Naive thymus-derived CD4-positive, alpha-beta T cell (primary cell): ENCODE measurements at places on chromosomes 2 and 18.

GRCh38 chr2:207103132-207103531 lies 62.6 kb downstream of the KLF7 start:
- H3K36me3 ChIP-seq, result no peaks in the 10 kb centered on the region
- no peak overlapping the region for H3K27ac ChIP-seq
- DNase-seq, result no peak
- no peak overlapping the region for H3K4me3 ChIP-seq
- H3K27me3 ChIP-seq, result no peaks in the 10 kb centered on the region
- no peaks in the 10 kb centered on the region for H3K4me1 ChIP-seq

- no peak overlapping the region for H3K27ac ChIP-seq
- H3K4me1 ChIP-seq, result no peaks in the 10 kb centered on the region
These were observed 74.0 kb downstream of the AFF3 start for GRCh38 chr2:100068395-100068794.

DNA sequence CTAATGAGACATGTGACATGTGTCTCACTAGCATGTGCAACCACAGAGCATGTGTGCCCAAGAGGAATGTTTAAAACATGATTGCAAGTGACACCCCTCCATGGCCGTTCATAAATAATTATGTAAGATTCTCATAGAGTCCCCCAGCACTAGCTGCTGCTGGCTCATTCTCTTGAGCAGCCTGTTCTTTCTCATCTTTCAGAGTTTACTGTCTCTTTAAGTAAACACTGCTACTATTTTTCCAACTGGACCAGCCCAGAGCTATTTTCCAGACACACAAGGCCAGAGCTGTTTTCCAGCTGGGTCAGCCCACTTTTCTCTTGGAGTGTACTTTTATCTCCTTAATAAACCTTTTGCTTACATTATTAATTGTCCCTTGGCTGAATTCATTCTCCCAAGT lies 326.8 kb upstream of the DLGAP1 start:
- no peak overlapping the region for H3K27ac ChIP-seq
- H3K4me1 ChIP-seq, result no peaks in the 10 kb centered on the region
- no peaks in the 10 kb centered on the region for H3K36me3 ChIP-seq
- H3K4me3 ChIP-seq, result no peak overlapping the region
- H3K27me3 ChIP-seq, result no peaks in the 10 kb centered on the region

DNA sequence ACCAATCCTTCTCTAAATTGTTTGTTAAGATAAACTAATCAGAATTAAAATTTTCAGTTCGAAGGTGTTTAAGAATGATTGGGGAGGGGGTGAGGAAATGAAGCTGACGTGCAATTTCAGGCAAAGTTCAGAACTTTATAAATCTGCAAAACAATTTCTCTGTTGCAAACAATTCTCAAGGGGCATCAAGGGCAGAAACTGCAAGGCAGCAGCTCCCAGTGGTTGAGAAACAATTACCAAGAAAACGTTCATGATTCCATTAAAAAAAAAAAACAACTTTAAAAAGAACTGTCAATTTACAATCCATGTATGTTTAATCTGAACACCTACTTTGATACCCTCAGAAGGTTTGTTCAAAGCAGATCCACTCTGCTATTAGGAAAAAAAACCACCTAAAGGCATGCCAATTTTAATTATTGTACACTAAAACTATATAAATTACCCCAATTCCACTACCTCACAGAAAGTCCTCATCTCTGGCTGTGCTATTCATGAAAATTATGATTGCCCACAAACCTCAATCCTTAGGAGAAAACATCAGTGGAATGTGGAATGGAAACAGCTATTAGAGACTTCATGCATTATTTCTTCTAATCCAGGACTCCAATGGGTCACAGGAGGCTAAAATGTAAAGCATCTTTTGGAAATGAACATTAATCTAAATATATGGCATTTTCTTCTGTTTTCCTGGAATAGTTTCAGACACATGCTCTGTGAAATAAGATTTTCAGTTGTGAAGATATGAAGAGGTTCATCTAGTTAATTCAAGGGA lies 119.9 kb upstream of the ACVR1C start:
- no peaks in the 10 kb centered on the region for H3K36me3 ChIP-seq
- no peaks in the 10 kb centered on the region for H3K27me3 ChIP-seq
- no peak overlapping the region for H3K27ac ChIP-seq
- H3K4me3 ChIP-seq, result no peak overlapping the region
- H3K4me1 ChIP-seq, result no peaks in the 10 kb centered on the region

DNA sequence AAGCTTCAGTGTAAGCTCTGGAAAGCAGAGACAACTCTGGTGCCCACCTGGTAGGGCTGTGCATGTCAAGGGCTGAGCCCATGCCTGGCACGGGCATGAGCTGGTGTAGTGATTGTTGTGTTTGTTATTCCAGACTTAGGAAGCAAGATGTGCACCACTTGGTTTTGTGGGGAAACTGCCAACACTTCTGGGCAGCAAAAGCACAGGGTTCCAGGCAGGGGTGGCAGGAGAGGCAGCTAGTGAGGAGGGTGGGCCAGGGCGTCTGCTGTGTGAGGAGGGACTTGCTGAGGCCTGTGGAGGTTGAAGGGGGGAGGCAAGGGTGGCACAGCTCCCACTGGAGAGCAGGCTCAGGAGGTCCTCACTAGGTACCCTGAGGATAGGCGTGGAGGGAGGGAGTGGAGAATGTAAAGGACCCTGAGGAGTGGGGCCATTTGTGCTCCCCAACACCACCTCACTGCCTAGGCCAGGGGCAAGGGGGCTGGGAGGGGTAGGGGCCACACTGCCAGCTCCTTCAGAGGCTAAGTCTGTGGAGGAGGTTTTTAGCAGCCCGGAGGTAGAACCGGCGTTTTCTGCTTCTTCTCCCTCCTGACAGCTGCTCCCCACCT lies 104.0 kb upstream of the POU3F3 start:
- H3K4me1 ChIP-seq, result no peaks in the 10 kb centered on the region
- H3K4me3 ChIP-seq, result no peak overlapping the region

GRCh38 chr18:52691841-52692240 lies 351.8 kb downstream of the DCC start:
- H3K4me1 ChIP-seq, result no peaks in the 10 kb centered on the region
- no peaks in the 10 kb centered on the region for H3K36me3 ChIP-seq
- H3K27ac ChIP-seq, result no peak overlapping the region
- no peak for DNase-seq
- H3K4me3 ChIP-seq, result no peak overlapping the region

- H3K4me3 ChIP-seq, result peak overlapping the region; percentile 80
- DNase-seq, result no peak
- peaks cover 61% of the 10 kb centered on the region for H3K4me1 ChIP-seq
- no peaks in the 10 kb centered on the region for H3K36me3 ChIP-seq
These were observed 32.1 kb downstream of the ZFP36L2 start for GRCh38 chr2:43194121-43194869.

GRCh38 chr2:156399950-156400705 lies 36.1 kb upstream of the GPD2 start:
- H3K4me1 ChIP-seq, result peaks cover 6% of the 10 kb centered on the region
- H3K4me3 ChIP-seq, result peak overlapping the region; percentile 100
- peaks cover 7% of the 10 kb centered on the region for H3K36me3 ChIP-seq
- DNase-seq, result no peak
- peak overlapping the region; percentile 95 for H3K27ac ChIP-seq

- no peaks in the 10 kb centered on the region for H3K36me3 ChIP-seq
- no peak overlapping the region for H3K27ac ChIP-seq
- no peak overlapping the region for H3K4me3 ChIP-seq
- no peaks in the 10 kb centered on the region for H3K27me3 ChIP-seq
These were observed 75.9 kb downstream of the PMS1 start for GRCh38 chr2:189860161-189860560.

- DNase-seq, result no peak
- H3K27ac ChIP-seq, result peak overlapping the region; percentile 72
- H3K36me3 ChIP-seq, result peaks cover 3% of the 10 kb centered on the region
- H3K4me3 ChIP-seq, result peak overlapping the region; percentile 84
- H3K4me1 ChIP-seq, result peaks cover 7% of the 10 kb centered on the region
These were observed 653 bp upstream of the ABI2 start for GRCh38 chr2:203327582-203327900.

GRCh38 chr2:174218773-174219172 lies 29.6 kb downstream of the OLA1 start:
- H3K27ac ChIP-seq, result no peak overlapping the region
- DNase-seq, result no peak
- H3K36me3 ChIP-seq, result peaks cover 4% of the 10 kb centered on the region

GRCh38 chr2:144326825-144327224 lies 193.1 kb downstream of the ZEB2 start:
- H3K4me3 ChIP-seq, result no peak overlapping the region
- H3K4me1 ChIP-seq, result peaks cover 52% of the 10 kb centered on the region
- H3K27ac ChIP-seq, result no peak overlapping the region
- DNase-seq, result no peak
- peaks cover 3% of the 10 kb centered on the region for H3K36me3 ChIP-seq

DNA sequence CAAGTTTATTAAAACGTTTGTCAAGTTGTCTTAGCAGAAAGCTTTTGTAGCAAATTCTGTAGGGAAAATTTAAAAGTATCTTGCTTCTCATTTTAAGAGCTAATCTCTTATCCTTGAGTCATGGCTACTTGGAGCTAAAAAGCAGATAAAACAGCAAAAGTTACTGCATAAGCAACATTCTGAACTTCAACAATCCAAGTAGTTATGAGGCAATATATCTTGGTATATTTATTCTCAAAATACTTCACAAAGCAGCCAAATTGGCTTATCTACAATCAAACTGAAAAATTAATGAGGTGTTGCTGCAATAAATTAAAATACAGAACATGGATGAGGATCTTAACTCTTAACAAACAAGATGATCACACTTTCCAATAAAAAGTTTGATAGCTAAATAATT lies 306.5 kb downstream of the PIEZO2 start:
- no peaks in the 10 kb centered on the region for H3K27me3 ChIP-seq
- no peak for DNase-seq
- H3K4me3 ChIP-seq, result no peak overlapping the region
- H3K27ac ChIP-seq, result no peak overlapping the region
- no peaks in the 10 kb centered on the region for H3K4me1 ChIP-seq

DNA sequence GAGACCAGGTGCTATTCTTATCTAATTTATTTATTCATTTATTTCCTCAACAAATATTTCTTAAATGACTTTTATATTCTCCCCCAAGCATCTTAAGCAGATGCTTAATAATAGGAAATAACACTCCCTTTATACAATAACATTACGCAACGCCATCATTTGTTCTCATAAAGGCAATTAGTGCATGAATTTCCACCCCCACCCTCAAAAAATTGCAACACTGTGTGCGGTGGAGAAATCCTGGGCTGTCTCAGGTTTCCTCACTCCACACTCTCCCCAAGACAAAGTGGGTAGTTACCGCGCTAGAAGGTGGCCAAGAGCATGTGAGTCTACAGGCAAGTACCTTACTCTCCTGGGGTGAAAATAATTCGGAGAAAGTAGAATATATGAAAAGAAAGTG lies 37.0 kb upstream of the CTDP1 start:
- H3K36me3 ChIP-seq, result no peaks in the 10 kb centered on the region
- no peak for DNase-seq
- H3K27me3 ChIP-seq, result no peaks in the 10 kb centered on the region

DNA sequence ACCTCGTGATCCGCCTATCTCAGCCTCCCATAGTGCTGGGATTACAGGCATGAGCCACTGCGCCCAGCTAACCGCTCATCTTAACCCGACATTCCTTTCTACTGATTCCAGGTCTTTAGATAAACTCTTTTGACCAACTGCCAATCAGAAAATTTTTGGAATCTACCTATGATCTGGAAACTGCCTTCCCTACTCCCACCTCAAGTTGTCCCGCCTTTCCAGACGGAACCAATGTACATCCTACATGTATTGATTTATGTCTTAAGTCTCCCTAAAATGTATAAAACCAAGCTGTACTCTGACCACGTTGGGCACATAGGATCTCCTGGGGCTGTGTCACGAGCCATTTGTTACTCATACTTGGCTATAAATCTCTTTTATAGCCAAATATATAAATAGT lies 3.2 kb upstream of the NEU2 start:
- no peak overlapping the region for H3K27ac ChIP-seq
- no peak for DNase-seq
- H3K4me3 ChIP-seq, result no peak overlapping the region
- H3K36me3 ChIP-seq, result no peaks in the 10 kb centered on the region
- no peaks in the 10 kb centered on the region for H3K4me1 ChIP-seq
- H3K27me3 ChIP-seq, result no peaks in the 10 kb centered on the region

DNA sequence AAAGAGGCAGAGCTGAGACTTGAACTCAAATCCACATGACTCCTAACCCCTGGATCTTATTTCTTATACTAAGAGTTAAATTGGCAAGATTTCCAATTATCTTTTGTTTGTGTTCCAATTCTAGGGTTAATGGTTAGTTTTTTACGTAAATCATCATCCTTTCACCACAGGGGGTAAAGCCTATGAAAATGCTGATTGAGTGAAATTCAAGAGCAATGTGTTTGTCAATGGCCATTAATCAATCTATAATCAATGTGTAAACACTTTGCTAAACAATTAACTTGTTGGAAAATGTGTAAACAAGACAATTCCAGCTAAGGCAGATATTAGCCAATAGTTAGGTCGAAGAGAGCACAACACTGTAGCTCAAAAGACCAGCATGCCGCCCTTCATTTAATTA lies 376.5 kb upstream of the ACVR2A start:
- H3K4me1 ChIP-seq, result no peaks in the 10 kb centered on the region
- H3K27ac ChIP-seq, result no peak overlapping the region

- no peaks in the 10 kb centered on the region for H3K27me3 ChIP-seq
- H3K36me3 ChIP-seq, result no peaks in the 10 kb centered on the region
- no peaks in the 10 kb centered on the region for H3K4me1 ChIP-seq
- no peak overlapping the region for H3K4me3 ChIP-seq
- no peak for DNase-seq
These were observed 385.9 kb upstream of the CYRIA start for GRCh38 chr2:17051538-17051937.

GRCh38 chr18:76691800-76692199 lies 130.6 kb upstream of the ZNF236 start:
- H3K27me3 ChIP-seq, result no peaks in the 10 kb centered on the region
- no peak overlapping the region for H3K4me3 ChIP-seq
- no peaks in the 10 kb centered on the region for H3K4me1 ChIP-seq
- DNase-seq, result no peak
- no peak overlapping the region for H3K27ac ChIP-seq

- no peak overlapping the region for H3K4me3 ChIP-seq
- H3K27me3 ChIP-seq, result no peaks in the 10 kb centered on the region
- H3K27ac ChIP-seq, result no peak overlapping the region
- no peak for DNase-seq
- peaks cover 3% of the 10 kb centered on the region for H3K36me3 ChIP-seq
- H3K4me1 ChIP-seq, result no peaks in the 10 kb centered on the region
These were observed 145.7 kb downstream of the CERS6 start for GRCh38 chr2:168601741-168602140.

DNA sequence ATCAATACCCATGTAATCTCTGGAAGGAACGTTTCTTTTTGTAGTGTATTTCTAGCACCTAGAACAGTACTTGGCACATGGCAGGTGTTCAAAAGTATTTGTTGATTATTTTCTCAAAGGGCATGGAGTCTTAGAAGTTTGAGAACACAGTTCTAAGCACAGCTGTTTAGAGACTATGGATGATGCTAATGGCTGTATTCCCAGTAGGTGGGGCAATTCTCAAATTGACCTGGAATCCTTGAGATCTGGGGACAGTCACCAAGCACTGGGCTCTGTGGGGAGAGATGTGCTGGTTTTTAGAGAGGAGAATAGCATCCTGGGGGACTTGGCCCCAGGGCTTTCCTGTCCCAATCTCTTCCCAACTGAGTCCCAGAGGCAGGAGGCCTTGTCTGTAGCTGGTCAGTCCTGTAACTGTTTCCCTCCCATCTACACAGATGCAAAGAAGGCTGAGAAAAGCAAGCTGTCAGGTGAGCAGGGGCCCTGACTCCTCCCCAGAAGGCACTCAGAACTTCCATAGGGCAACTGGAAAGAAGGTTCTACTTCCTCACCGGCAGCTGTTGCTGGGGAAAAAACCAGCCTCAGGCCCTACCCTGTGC lies 17.5 kb upstream of the IL36G start:
- H3K27me3 ChIP-seq, result no peaks in the 10 kb centered on the region
- DNase-seq, result no peak
- H3K36me3 ChIP-seq, result no peaks in the 10 kb centered on the region
- no peak overlapping the region for H3K4me3 ChIP-seq
- no peak overlapping the region for H3K27ac ChIP-seq
- H3K4me1 ChIP-seq, result no peaks in the 10 kb centered on the region
